ENCODE measurements at places on chromosomes 3 and 15.
A peak's percentile ranks its signal among the peaks of the same experiment; 100 is the strongest.

DNA sequence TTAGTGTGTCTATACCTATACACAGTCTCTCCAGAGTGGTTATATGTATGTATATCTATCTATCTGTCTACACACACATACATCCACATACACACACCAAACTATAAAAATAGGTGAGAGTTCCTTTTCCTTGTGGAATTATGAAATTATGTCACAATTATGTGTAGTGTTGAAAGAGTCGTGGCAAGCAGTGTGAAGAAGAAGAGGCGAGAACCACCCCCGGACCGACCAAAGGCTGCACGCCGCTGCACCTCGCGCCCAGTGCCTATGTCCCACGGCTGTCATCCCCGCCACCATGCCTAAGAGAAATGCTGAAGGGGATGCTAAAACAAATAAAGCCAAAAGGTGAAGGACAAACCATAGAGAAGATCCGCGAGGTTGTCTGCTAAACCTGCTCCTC is 95.0 kb upstream of the RAP2B start:
- no peak for DNase-seq

- no peak for DNase-seq
Measured at GRCh38 chr3:5309171-5309570, 121.7 kb downstream of the EDEM1 start.

DNA sequence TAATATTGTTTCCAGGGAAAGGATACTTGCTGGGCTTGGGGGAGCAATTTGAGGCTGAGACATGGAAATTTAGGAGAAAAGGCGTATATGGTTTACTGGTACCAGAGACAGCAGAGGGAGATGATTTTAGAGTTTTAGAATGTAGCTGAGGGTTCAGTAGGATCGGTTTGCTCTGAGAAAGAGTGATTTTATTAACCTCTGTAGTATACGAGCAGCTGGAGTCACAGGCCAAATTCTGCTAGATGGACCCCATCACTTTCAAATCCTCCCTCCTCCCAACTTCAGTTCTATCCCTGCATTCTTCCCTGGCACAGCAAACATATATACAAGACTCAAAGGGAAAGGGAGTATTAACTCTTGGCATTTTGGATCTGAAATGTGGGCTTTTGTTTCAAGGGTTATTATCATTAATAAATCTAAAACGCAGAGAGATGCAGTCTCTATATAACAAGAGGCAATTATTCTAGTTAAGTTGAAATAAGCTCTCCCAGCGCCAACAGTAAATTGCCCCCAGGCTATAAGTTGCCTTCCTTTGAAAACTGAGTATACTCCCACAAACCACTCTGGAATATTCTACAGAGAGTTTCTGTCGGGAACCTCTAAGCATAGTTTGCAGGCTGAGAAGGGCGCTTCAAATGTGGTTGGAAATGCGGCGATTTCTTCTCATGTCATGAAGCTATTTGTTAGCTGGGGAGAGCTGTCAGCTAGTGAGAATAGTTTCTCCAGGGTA is 5.4 kb downstream of the CRABP1 start:
- DNase-seq = no peak

- DNase-seq = no peak
Measured at GRCh38 chr3:48756640-48757039, 39.6 kb upstream of the IP6K2 start.

GRCh38 chr3:115814006-115814405 is 190.7 kb downstream of the GAP43 start:
- no peak for DNase-seq

GRCh38 chr3:51141573-51141972 is 243.5 kb upstream of the MANF start:
- DNase-seq = no peak

GRCh38 chr3:126845920-126846715 is 136.8 kb upstream of the PLXNA1 start:
- DNase-seq = no peak

GRCh38 chr3:108292450-108292849 is 3.9 kb upstream of the HHLA2 start:
- no peak for DNase-seq

- DNase-seq = no peak
Measured at GRCh38 chr15:100516643-100517512, 11.9 kb downstream of the CERS3 start.

GRCh38 chr15:77034695-77035489 is 36.0 kb downstream of the TSPAN3 start:
- DNase-seq = peak; percentile 28

DNA sequence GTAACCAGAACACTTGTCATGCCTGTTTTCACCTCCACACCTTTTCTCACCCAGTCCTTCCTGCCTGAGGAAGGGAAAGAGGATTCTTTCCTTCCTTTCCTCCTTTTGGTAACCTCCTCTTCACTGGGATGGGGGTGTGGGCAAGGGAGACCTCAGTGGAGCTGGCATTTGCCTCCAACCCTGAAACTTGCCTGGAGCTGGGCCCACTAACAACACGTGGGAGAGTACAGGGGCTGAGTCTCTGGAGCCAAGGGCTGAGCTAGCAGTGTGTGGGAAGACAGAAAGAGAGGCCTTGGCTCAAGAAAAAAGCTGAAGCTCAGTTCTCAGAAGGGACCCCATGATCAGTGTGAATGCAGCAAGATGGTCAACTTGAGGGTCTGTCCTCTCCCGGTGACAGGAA is 86.6 kb upstream of the SLC6A11 start:
- DNase-seq = no peak

DNA sequence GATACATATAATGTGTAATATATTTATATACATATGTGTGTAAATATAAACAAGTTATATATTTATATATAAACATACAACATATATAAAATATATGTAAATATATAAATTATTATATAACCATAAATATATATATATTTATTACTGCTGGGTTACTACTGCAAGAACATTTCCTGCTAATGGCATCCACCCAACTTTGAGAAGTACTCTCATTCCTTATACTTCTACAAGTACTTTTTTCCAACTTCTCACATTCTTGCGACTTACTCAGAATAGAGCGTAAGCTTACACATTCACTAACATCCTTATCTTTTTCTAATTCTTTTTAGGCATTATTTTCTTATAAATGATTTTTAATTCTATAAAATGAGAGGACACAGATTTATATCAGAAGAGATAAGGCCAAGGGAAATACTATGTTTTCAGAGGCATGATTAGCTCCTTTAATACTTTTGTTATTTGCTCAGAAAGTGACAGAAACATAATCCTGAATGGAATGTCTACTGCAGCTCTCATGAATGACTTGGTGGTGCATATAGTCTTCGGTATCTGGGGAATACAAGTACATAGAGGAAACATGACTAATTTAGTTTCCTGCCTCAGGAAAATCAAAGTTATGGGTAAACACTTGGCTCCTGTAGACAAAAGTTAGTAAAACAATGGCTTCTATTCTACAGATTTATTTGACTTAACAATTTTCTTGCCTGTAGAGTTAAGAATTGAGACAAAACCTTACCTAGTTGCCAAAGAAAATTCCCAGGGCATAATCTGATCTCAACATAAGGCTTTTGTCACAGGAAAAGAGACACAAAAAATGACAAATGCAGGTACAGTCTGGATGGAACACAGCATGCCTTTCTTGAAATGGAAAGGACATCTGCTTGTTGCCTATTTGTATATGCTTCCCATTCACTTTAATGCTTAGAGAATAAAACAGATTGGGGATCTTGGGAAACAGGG is 453.9 kb downstream of the SQOR start:
- DNase-seq = no peak

GRCh38 chr3:105459566-105460290 is 93.0 kb downstream of the ALCAM start:
- no peak for DNase-seq

DNA sequence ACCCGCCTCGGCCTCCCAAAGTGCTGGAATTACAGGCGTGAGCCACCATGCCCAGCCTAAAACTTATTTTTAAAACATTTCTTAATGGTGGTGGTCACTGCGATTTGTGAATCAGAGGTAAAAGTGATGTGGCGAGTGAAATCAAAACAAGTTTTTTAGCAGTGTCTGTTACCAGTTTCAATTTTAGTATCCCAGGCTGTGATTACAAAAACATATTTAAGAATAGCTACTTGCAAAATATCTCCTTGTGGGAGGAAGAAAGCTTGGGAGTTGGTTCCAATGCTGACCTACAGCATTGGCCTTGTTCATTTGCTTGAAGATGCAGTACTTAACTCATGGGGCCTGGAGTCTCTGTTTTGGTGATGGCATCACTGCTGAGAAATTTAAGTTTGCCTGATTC is 4.5 kb downstream of the RAB7A start:
- DNase-seq = no peak

DNA sequence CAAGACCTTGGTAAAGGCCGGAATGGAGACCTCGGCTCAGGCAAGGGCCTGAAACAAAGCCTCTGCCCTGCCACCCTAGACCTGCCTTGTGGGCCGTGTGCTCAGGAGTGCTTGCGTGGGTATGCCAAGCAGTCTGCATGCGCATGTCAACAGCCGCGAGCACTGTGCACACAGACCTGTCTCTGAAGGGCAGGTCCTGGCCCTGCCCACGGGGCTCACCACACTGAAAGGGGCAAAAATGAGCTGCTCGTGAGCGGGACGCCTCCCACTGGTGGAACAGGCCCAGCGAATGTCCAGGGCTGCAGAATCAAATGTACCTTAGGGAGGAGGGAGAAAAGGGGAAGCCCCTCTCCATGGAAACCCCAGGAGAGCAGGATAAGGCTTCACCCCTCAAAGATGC is 44.3 kb upstream of the FGD5 start:
- DNase-seq = no peak

All from activated CD4-positive, alpha-beta T cell treated with anti-CD3 and anti-CD28 coated beads, Interleukin-2, amount 50 U/mL, for 4 hours (primary cell).